GM12864 (cell line): ENCODE measurements at places on chromosomes 3 and 15.

GRCh38 chr3:125229168-125229567 lies 16.6 kb upstream of the SLC12A8 start:
- no peak for DNase-seq

- no peak for DNase-seq
Observed at GRCh38 chr3:114035896-114036295, 20.4 kb downstream of the CCDC191 start.

- DNase-seq, result no peak
Observed at GRCh38 chr15:86647810-86648440, 568.3 kb downstream of the AGBL1 start.

DNA sequence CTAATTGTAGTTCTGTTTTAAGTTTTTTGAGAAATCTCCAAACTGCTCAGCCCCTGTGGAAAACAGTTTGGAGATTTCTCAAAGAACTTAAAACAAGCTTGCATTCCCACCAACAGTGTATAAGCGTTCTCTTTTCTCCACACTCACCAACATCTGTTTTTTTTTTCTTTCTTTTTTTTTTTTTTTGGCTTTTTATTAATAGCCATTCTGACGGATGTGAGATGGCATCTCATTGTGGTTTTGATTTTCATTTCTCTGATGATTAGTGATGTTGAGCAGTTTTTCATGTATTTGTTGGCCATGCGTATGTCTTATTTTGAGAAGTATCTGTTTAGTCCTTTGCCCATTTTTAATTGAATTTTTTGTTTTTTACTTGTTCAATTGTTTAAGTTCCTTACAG lies 73.1 kb upstream of the COL8A1 start:
- DNase-seq, result no peak

- DNase-seq, result no peak
Observed at GRCh38 chr3:195570344-195570743, 13.4 kb downstream of the APOD start.
